CD4-positive, alpha-beta T cell (primary cell): ENCODE measurements at places on chromosomes 5 and 9.

DNA sequence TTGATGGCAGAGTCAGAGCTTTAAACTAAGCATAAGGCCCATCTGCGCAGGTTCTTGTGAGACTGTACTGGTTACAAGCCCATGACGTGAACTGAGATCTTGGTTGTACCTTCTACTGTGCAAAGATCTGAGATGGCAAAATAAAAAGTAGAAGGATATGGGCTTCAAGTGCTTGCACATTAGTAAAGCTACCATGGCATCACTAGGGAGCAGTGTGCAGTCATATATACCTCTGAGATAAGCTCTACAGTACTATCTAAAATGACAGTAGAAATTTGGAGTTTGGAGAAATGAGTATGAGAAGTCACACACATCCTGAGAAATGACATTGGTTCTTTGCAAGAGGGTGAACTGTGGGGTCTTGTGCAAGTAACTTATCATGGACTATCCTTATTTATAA lies 408.2 kb upstream of the PRR16 start:
- no peak overlapping the region for H3K27ac ChIP-seq
- no peaks in the 10 kb centered on the region for H3K4me1 ChIP-seq
- no peaks in the 10 kb centered on the region for H3K36me3 ChIP-seq
- no peak overlapping the region for H3K4me3 ChIP-seq
- H3K27me3 ChIP-seq: no peaks in the 10 kb centered on the region

- no peak overlapping the region for H3K4me3 ChIP-seq
- DNase-seq: no peak
- H3K4me1 ChIP-seq: no peaks in the 10 kb centered on the region
- H3K27ac ChIP-seq: no peak overlapping the region
- H3K27me3 ChIP-seq: no peaks in the 10 kb centered on the region
- no peaks in the 10 kb centered on the region for H3K36me3 ChIP-seq
Measured at GRCh38 chr9:16125629-16126028, 572.8 kb downstream of the CCDC171 start.

GRCh38 chr9:131423171-131423581 lies 29.3 kb downstream of the PRRC2B start:
- H3K36me3 ChIP-seq: peaks cover 8% of the 10 kb centered on the region
- peaks cover 80% of the 10 kb centered on the region for H3K4me1 ChIP-seq
- no peaks in the 10 kb centered on the region for H3K27me3 ChIP-seq

- H3K4me3 ChIP-seq: no peak within 1 kb of the TSS
- peaks cover 14% of the 10 kb centered on the region for H3K27me3 ChIP-seq
- H3K36me3 ChIP-seq: no peaks in the 10 kb centered on the region
- H3K4me1 ChIP-seq: no peaks in the 10 kb centered on the region
Measured at GRCh38 chr5:141192110-141192725, at the start of gene PCDHB10. Gene PCDHB10, plus strand, starts transcription at chr5:141192353. Its CDS starts 200 bp downstream, at chr5:141192553.

DNA sequence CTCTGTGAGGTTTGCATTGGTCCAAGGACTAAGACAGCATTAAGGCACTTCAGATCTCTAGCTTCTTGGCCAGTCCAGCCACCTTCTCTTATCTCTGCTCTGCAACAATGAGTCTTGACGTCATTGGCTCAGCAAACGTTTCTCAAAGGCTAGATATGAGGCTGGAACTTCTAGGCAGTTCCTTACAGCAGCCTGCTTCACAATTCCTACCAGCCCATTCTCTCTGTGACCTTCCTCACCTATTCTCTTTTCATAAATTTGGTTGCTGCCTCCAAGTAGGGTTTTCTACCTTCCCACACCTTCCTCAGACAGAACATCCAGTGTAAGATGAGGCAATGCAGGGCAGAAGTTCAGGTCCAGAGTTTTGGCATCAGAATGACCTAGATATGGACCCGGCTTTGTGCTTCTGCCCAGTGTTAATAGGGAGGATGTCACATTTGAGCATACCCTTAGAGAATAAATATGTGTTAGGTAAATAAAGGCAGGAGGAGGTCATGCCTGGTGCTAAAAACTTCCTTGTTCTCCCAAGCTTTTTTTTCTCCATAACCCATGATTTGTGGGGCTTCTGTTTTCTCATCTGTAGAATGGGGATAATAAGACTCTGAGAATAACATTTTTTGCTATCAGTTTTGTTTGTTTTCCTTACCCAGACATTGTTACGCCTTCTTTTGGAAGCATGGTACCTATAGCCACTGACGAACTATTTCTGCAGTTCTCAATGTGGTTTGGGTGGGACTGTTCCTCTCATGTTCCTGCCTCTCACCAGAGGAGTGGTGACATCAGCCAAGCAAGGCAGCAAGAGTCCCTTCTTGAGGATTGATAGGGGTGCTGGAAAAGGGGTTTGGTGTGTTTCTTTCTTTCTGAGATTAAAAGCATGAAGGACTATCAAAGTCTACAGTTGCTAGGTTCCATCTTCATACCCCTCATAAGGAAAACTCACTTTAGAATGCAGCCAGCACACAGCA lies 220.6 kb upstream of the TRIM32 start:
- H3K27ac ChIP-seq: no peak overlapping the region
- H3K4me1 ChIP-seq: no peaks in the 10 kb centered on the region
- H3K27me3 ChIP-seq: no peaks in the 10 kb centered on the region
- H3K4me3 ChIP-seq: no peak overlapping the region
- DNase-seq: no peak

- no peaks in the 10 kb centered on the region for H3K27me3 ChIP-seq
- no peak overlapping the region for H3K27ac ChIP-seq
- no peaks in the 10 kb centered on the region for H3K36me3 ChIP-seq
Measured at GRCh38 chr5:168832308-168832707, 253.1 kb upstream of the PANK3 start.
